LHCN-M2 (cell line): ENCODE measurements at places on chromosomes 12 and 14. TPM values are rescaled to one million over a fixed set of nuclear protein-coding genes. Genes with fewer than 3 reads are reported as not detected.

- DNase-seq, result peak; percentile 83
These were observed 92.5 kb downstream of the VCPKMT start for GRCh38 chr14:50023671-50024490.

Gene FOXG1
- total RNA-seq, result not detected in 2 replicates

GRCh38 chr14:88999137-88999536 is 174.7 kb downstream of the TTC8 start:
- DNase-seq, result no peak

DNA sequence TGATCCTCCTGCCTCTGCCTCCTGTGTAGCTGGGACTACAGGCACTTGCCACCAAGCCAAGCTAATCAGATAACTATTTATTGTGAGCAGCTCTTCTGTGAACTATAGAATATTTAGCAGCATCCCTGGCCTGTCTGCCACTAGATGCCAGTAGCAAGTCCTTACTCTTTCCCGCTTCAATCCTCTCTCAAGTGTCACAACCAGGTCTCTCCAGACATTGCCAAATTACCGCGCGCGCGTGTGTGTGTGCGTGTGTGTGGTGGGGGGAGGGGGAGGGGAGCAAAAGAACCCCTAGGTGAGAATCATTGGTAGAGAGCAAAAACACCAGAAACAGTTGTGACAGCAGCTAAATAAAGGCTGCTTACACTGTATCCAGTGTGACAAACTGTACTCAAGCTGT is 49.9 kb downstream of the PPP2R5E start:
- peak; percentile 28 for DNase-seq

Gene PLEKHG7
- not detected in 2 replicates for total RNA-seq

DNA sequence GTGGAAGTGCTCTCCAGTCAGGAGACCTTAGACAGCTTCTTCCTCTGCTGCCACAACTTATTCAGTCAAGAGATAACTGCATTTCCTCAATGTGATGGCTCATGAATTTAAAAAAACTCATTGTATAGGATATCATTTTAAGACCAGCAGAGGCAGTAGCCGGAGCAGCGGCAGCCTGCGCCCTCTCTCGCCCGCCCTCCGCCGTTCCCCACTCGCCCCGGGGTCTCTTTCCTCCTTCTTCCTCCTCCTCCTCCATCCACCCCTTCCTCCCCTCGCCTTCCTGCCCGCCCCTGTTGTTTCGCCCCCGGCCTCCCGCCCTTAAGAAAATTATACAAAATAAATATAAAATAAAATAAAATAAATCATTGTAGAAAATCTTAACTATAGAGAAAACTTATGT is 687.6 kb downstream of the FLRT2 start:
- no peak for DNase-seq

Gene SELPLG
- 1.5 and 2.1 TPM in 2 replicates for total RNA-seq

DNA sequence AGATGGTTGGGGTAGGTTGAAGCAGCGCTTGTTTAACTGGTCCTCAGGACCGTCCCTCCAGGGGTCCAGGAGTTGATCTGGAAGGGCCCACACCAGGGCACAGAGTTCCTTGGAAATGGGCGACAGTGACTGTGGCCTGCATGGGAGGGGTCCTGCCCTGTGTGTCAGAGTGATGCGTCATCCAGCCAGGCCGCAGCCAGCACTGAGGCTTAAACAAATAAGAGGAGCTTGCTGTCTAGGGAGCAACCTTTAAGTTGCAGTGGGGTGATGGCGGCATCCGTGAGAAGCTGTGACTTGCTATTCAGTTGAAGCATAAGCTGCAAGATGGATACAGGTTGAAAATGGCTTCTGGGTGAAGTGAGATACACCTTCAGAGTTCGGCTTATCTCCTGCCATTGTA is 20.2 kb downstream of the DCAF4 start:
- no peak for DNase-seq

GRCh38 chr14:88695870-88696269 is 96.9 kb downstream of the EML5 start:
- DNase-seq, result peak; percentile 3

Gene C1QL4
- 0.19 and 0.46 TPM in 2 replicates for total RNA-seq

Gene EGLN3
- total RNA-seq, result 1.5 and 2.9 TPM in 2 replicates

GRCh38 chr14:96011607-96012006 is 27.6 kb upstream of the C14orf132 start:
- DNase-seq, result no peak

DNA sequence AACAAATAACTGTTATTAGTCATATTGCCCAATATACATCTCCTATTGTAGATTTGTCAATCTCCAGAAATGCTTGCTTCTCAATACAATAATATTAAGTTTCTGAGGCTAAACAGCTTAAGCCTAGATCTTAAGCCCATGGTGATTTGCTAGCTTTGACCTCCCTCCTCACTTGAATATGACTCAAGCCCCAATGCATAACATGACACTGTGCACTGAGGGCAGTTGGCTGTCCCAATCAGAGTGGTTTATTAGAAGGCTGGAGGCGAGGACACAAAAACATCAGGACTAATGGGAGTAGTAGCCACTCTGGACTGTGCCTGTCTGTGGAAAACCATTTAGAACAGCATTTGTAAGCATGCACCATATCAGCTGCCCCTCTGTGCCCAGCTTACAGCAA is 81.1 kb upstream of the GTF2A1 start:
- DNase-seq, result peak; percentile 22

Gene TAS2R13
- total RNA-seq, result 0.06 and 0.63 TPM in 2 replicates

Gene PRIMA1
- not detected in 2 replicates for total RNA-seq
